ENCODE measurements at places on chromosomes 5 and 9.
A peak's percentile ranks its signal among the peaks of the same experiment; 100 is the strongest.

DNA sequence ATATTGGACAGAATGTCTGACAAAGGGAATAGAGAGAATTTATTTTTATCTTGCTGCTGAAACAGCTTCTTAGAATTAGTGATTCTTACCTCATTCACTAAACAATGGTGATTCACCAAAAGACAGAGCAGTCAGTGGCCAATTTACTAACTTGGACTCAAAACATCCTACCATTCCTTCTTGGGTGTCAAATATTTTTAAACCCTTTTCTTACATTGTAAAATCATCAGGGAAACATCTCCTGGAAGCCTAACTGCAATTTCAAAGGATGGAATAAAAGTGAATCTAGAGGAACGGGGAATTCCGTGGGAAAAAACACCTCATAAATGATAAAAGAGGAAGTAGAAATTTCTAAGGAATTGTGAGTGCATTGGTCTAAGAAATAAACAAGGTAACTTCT is 97.7 kb downstream of the LHFPL2 start:
- DNase-seq, result peak; percentile 77

GRCh38 chr9:128244837-128245231 is 31.0 kb downstream of the GOLGA2 start:
- DNase-seq, result peak; percentile 90

DNA sequence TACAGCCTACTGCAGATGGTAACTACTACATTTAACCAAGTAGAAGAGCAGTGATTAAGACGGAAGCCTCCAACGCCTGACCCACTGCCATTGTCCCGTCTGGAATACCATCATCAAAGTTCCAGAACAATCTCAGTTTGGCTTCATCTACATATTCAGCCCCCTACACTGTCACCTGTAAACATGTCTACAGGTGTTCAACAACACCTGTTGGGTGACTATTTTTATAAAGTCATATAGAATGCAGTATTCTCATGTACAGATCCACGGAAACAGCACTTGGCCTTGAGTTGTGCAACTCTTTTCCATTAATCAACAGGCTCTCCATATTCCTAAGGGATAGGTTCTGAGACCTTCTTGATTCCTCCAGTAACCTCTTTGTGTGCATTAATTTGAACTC is 53.3 kb upstream of the AGXT2 start:
- no peak for DNase-seq

- DNase-seq, result peak; percentile 40
These were observed 5.3 kb downstream of the ATOSB start for GRCh38 chr9:35110327-35110761.

- DNase-seq, result no peak
These were observed 828.4 kb downstream of the TLR4 start for GRCh38 chr9:118532592-118532991.

All from fibroblast of mammary gland (primary cell).